ENCODE measurements at places on chromosomes 13 and 19. TPM values are rescaled to one million over a fixed set of nuclear protein-coding genes. Genes with fewer than 3 reads are reported as not detected.
A peak's percentile ranks its signal among the peaks of the same experiment; 100 is the strongest.

DNA sequence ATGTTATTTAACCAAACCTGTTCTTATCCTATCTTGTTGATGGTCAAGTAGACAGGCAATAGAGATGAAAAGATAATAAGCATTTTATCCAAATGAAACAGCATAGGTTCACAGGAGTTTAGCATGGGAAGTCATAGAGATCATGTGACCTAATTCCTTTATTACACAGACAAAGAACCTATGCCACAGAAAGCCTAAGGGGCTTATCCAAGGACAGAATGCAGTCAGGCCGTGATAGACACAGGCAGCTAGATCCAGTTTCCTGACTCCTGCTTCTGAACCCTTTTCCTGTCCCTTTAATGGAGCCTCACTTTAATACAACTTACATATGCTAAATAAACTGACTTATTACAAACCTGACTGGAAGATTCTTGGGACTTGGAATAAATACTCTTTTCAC lies 532.1 kb downstream of the IRS2 start:
- DNase-seq: peak; percentile 57

Gene NANOS3
- 2.1 TPM for total RNA-seq

DNA sequence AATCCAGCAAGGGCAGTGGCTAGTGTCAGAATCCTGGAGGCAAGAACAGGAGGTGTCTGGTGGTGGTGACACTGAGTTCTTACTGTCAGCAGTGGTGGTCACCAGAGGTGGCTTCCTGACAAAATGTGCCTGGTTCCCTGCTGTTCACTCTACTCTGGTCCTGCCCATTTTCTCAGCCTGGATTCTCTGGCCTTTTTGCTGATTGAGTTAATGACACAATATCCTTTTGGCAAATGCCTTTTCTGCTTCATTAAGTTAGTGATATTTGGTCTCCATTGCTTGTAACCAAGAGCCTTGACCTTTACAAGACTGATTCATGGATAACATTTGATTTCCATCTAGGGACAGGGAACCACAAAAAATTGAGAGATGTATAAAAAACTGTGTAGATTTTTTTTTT lies 51.1 kb downstream of the RFC3 start:
- DNase-seq: no peak

Gene NFIX
- 19.7 TPM for total RNA-seq

- DNase-seq: no peak
These were observed 13.7 kb upstream of the ZNF492 start for GRCh38 chr19:22620401-22620800.

Gene ZNF799
- total RNA-seq: 2.5 TPM

Gene VMAC
- 7.1 TPM for total RNA-seq

Gene ZNF440
- total RNA-seq: 13.1 TPM

GRCh38 chr19:29248332-29248844 lies 35.4 kb upstream of the UQCRFS1 start:
- DNase-seq: no peak

GRCh38 chr19:16637535-16637934 lies 9.5 kb upstream of the MED26 start:
- no peak for DNase-seq

Gene ZBTB32
- not detected for total RNA-seq

Gene ZNF681
- 2.4 TPM for total RNA-seq

Gene TPTE2
- not detected for total RNA-seq

GRCh38 chr13:30904043-30904442 lies 2.0 kb upstream of the MEDAG start:
- no peak for DNase-seq

- no peak for DNase-seq
These were observed 154.0 kb upstream of the GPR12 start for GRCh38 chr13:26914624-26915023.

Gene SMIM24
- total RNA-seq: not detected

Gene MAMSTR
- total RNA-seq: 3.9 TPM

Gene CEACAM4
- not detected for total RNA-seq

GRCh38 chr13:91668866-91669495 lies 270.6 kb downstream of the GPC5 start:
- DNase-seq: no peak

- DNase-seq: no peak
These were observed 38.0 kb upstream of the ZNF573 start for GRCh38 chr19:37817180-37817981.

GRCh38 chr13:41821238-41821594 lies 139.7 kb downstream of the VWA8 start:
- DNase-seq: no peak

Gene CERS1
- total RNA-seq: 2.7 TPM

Gene CFAP97D2
- total RNA-seq: not detected

Gene C13orf42
- total RNA-seq: not detected

DNA sequence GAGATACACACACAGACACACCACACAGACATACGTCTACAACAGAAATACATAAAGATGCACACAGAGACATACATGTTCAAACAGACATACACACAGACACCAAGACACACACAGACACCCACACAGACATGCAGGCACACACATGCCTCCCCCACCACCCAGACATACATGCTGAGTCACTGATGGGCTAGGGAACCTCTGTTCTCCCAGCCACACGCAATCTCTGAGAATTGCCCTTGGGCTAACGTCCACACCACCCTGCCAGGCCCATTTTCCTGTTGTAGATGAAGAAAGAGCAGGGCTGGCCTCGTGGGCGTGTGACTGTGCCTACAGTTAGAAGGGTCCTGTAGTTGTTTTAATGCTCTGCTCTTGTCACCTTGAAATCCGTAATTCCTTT lies 261.9 kb downstream of the KCNRG start:
- no peak for DNase-seq

GRCh38 chr19:50818859-50819472 lies 4.6 kb downstream of the KLK1 start:
- no peak for DNase-seq

Gene POLR2E
- total RNA-seq: 180 TPM

Gene RAX2
- total RNA-seq: not detected

DNA sequence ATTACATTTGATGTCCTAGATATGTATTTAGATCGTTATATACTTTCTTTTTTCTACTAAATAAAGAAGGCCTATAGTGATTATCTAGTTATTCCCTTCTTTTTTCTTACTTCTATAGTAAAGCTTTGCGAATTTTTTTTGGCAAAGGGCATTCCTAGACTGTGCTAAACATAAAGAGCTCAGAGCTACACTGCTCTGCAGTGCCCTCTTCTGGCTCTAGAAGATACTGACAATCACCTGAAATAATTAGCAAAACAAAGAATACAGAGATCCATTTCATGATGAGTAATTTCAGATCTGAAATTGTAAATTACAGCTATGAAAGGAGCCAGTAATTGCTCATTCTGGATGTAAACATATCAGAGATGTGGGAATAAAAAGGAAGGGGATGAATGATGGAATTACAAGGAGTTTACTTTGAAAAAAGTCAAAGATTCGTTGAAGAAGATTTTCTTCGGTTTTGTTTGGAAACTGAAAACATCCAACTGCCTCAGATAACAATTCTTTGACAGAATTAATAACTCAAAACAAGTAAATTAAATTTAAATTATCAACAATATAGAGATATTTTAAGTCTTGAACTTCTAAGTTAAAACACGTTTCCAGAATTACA lies 288.5 kb downstream of the NALCN start:
- DNase-seq: peak; percentile 10

DNA sequence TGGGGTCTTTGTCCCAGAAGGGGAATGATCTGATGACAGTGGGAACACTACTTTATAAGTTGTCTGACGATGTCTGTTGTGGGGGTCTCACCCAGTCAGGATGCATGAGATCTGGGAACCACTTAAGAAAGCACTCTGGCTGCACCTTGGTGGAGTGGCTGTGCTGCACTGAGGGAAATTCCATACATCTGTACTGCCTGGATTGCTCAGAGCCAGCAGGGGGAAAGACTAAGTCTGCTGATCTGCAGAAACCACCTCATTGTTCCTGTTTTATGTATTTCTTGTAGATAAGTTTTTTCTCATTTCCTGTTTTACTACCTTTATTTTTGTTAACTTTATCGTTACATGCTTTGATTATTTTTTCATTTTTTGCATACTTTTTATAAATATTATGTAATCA lies 27.3 kb downstream of the ZNF430 start:
- DNase-seq: no peak

DNA sequence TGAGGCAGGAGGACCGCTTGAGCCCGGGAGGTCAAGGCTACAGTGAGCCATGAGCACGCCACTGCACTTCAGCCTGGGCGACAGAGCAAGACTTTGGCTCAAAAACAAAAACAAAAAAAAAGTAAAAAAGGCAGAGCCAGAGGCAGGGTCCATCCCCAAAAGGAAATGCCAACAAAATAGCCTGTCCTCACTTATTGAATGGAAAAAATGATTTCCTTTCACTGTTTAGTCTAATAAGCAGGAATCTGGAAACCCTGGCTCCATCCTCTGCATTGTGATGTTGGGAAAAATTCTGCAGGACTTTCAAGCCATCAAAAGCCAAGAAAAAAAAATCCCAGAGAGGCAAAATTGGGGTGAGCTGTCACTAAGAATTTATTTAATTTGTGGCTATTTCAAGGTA lies 23.2 kb downstream of the ZIC5 start:
- DNase-seq: no peak

- no peak for DNase-seq
These were observed 7.6 kb upstream of the EGLN2 start for GRCh38 chr19:40791349-40791748.

Gene SAMD1
- total RNA-seq: 54.7 TPM

Gene ZNF444
- total RNA-seq: 74.2 TPM

GRCh38 chr13:31111136-31111535 lies 50.6 kb downstream of the HSPH1 start:
- no peak for DNase-seq

Gene SYDE1
- total RNA-seq: 2.7 TPM

DNA sequence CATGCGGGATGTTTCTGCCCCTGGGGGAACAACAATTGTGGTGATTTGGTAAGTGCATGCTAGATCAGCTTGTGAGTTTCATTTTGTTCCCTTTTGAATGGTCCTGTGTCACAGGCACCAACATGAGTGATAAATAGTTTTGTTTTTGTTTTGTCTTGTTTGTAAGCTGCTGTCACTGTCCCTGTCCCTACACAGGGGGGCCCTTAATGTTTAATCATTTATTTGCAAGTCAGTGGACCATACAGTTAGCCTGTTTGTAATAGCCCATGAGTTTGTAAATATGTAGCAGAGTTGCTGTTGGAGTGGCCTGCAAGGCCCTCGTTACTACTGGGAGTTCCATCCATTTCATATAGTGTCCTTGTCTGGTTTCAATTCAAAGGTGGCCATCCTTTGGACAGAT lies 979.6 kb upstream of the SPRY2 start:
- no peak for DNase-seq

DNA sequence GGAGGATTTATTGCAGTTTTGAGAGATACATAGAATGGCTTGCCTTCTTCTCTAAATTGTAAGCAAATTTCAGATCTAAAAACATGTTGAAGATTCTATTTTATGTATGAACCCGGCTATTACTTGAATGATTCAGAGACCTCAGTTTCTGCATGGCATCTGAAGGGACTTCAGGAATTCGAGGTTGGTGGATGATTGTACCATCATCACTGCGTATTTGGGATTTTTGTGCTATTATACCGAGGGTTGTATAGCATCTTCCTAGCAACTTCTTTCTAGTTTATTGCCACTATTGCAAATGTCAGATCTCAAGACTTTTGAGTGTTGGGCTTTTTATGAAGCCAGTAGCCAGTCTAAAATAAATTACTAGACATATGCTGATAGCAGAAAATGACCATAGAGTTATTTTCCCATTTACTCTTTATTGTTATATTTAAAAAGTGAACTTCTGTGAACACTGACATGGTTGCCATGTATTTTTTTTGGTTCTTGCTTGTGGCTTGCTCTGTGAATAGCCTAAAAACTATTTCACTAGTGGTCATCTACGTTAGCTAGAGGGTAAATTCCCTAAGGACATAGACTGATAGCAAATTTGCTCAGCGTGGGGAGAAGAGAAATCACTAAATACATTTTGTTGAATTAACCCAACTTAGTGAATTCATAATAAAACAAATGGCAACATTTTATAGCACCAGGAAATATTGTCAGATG lies 70.6 kb upstream of the KLF12 start:
- DNase-seq: no peak

Gene RDH8
- not detected for total RNA-seq

DNA sequence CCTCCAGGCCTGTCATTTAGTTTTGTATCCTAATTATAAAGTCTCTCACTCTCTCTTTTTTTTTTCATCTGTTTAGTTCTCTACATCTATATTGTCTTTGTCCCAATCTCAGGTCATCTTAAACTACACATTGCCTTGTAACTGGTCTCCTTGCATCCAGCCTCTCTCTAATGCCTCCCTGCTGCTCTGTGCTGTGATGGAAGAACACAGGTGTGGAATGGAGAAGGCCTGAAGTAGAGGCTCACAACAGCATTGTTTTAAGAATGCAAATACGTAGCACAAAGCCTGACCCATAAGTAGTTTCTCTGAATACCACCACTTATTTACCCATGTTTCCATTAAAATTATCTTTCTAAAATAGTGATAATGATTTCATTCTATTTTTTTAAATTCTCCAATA lies 108.8 kb upstream of the FRY start:
- no peak for DNase-seq

GRCh38 chr13:29457299-29457698 lies 138.2 kb downstream of the SLC7A1 start:
- DNase-seq: no peak

DNA sequence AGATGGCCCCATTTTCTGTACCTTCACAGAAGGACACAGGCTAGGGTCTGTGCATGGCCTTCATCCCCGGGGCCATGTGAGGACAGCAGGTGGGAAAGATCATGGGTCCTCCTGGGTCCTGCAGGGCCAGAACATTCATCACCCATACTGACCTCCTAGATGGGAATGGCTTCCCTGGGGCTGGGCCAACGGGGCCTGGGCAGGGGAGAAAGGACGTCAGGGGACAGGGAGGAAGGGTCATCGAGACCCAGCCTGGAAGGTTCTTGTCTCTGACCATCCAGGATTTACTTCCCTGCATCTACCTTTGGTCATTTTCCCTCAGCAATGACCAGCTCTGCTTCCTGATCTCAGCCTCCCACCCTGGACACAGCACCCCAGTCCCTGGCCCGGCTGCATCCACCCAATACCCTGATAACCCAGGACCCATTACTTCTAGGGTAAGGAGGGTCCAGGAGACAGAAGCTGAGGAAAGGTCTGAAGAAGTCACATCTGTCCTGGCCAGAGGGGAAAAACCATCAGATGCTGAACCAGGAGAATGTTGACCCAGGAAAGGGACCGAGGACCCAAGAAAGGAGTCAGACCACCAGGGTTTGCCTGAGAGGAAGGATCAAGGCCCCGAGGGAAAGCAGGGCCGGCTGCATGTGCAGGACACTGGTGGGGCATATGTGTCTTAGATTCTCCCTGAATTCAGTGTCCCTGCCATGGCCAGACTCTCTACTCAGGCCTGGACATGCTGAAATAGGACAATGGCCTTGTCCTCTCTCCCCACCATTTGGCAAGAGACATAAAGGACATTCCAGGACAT lies 7.0 kb upstream of the CEACAM7 start:
- DNase-seq: no peak

DNA sequence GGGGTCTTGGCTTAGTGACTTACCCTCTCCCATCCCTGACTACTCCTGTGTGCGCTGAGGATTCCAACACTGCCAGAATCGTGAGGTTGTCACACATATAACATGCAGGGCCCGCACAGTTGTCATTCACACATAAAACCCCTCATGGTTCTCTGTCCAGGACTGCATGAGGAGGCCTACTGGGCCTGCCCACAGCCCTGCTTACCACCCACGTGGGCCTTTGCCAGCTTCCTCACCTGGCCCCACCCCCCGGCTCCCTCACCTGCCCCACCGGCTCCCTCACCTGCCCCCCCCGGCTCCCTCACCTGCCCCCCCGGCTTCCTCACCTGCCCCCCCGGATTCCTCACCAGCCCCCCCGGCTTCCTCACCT lies 197.2 kb downstream of the TEX29 start:
- DNase-seq: no peak

Measured in PC-9 (cell line).